ENCODE measurements at places on chromosomes 6 and 20.

DNA sequence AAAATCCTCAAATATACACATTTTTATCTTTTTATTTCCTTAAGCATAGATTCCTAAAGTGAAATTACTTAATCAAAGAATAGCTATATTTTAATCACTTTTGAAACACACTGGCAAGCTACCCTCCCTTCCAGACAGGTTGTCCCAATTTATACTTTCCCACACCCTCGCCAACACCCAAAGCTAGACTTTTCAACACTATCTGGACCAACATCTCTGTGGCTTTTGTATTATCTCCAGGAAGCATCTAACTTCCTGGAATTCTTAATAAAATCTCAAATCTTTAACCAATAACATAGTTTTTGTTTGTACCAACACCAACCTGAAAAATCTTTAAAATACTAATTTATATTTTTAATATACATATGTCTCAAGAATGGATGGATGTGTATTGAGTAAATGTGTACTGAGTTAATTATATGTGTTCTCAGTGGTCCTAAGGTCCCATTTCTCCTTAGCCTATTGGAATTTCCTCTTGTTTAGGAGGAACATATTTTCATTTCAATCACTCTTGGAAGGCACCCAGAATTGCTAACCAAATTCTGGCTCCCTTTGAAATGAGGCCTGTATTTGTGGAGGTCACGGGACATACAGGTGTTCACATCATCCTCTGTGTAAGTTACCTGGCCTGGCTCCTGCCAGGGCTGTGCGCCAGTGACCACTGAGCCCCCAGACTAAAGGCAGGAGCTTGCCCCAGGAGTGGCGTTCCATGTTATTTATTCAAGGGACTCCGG lies 17.4 kb upstream of the GFOD1 start:
- DNase-seq: no peak

- DNase-seq: no peak
Observed at GRCh38 chr6:28215425-28215824, 9.7 kb upstream of the ZSCAN9 start.

- no peak for DNase-seq
Observed at GRCh38 chr6:44446626-44447300, 59.3 kb downstream of the CDC5L start.

GRCh38 chr20:53205046-53205445 lies 232.9 kb downstream of the TSHZ2 start:
- DNase-seq: no peak

GRCh38 chr20:60054716-60055634 lies 96.8 kb downstream of the CDH26 start:
- DNase-seq: no peak

- DNase-seq: no peak
Observed at GRCh38 chr6:39876826-39877225, 57.4 kb downstream of the MOCS1 start.

GRCh38 chr6:40732878-40733277 lies 145.7 kb upstream of the LRFN2 start:
- DNase-seq: no peak

- no peak for DNase-seq
Observed at GRCh38 chr6:81768150-81768942, 15.9 kb upstream of the TENT5A start.

DNA sequence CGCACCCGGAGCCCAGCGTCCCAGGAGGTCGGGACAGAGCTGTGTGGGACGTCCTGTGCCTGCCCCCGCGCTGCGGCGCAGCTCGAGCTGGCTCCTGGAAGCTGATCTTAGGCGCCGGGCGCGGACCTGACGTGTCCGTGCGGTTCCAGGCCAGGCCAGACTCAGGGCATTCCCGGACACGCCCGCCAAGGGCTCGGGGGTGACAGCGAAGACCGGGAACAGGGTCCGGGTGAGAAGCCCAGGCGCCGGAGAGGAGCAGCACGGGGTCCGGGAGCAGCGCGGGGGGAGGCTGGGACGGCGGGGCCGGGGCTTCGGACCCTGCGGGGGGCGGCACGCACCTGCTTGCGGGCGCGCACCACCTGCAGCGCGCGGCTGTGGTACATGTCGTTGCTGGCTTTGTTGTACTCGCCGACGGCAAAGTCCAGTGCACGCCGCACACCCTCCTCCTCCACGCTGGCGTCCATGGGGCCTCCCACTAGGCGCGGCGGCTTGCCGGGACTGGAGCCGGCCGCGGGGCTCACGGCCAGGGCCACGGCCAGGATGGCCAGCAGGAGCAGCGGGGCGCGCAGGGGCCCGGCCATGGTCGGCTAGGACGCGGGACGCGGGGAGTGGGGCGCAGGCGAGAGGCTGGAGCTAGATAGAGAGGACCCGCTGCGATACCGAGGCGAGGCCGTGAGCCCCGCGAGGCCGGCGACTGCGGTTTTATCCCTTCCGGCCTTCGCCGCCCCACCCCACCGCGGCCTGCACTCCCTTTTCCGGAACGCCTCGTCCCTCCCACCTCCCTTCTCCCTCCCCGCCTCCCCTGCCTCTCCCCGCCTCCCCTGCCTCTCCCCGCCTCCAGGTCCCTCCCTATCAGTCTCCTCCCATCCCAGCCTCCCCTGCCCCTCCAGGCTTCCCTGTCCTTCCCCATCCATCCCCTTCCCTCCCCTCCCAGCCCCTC lies at the start of gene CST3:
CST3 (minus strand) TSS at position 674 of the 940 bp plus-strand sequence; CDS start at position 581, 93 bp downstream.
- DNase-seq: no peak

DNA sequence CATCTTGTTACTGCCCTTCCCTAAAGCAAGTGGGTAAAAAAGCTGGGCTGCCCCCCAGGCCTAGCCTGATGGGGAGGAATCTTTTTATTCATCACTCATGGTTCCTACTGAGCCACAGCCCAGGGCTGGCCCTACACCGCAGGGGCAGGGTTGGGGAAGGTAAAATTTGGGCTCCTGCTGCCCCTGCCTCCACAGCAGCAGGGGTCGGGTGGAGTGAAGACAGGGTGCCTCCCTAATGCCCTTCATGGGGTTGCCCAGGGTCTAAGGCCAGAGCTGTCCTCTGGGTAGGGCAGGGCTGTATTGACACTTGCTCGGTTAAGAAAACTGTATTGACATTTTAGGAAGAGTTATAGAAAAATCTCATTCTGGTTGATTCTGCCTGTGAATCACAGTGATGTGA lies 8.9 kb upstream of the PSMG4 start:
- no peak for DNase-seq
